ENCODE measurements at places on chromosomes 11 and 22. TPM values are rescaled to one million over a fixed set of nuclear protein-coding genes. Genes with fewer than 3 reads are reported as not detected.

Gene GNAZ
- polyA plus RNA-seq, result 8.7 TPM

Gene FAM180B
- polyA plus RNA-seq, result not detected

Gene ZNF195
- 8.3 TPM for polyA plus RNA-seq

Gene RTN4RL2
- not detected for polyA plus RNA-seq

Gene FGF4
- not detected for polyA plus RNA-seq

Gene POLD3
- 8.2 TPM for polyA plus RNA-seq

Gene THOC5
- 33.5 TPM for polyA plus RNA-seq

Gene PAMR1
- polyA plus RNA-seq, result 1.2 TPM

Gene OR52I2
- polyA plus RNA-seq, result not detected

Gene ABCC8
- 1.8 TPM for polyA plus RNA-seq

Gene OR2D2
- not detected for polyA plus RNA-seq

Gene MFRP
- not detected for polyA plus RNA-seq

Gene RAB30
- polyA plus RNA-seq, result 27.4 TPM

Gene ELF5
- not detected for polyA plus RNA-seq

Gene CEND1
- polyA plus RNA-seq, result not detected

Gene SFI1
- polyA plus RNA-seq, result 15.7 TPM

Gene NOX4
- polyA plus RNA-seq, result 2.3 TPM

Gene TRIM49D1
- not detected for polyA plus RNA-seq

Measured in ovary (tissue), 10 donors.